Sciatic nerve (tissue), 2 donors: ENCODE measurements at places on chromosomes 1 and 21.

DNA sequence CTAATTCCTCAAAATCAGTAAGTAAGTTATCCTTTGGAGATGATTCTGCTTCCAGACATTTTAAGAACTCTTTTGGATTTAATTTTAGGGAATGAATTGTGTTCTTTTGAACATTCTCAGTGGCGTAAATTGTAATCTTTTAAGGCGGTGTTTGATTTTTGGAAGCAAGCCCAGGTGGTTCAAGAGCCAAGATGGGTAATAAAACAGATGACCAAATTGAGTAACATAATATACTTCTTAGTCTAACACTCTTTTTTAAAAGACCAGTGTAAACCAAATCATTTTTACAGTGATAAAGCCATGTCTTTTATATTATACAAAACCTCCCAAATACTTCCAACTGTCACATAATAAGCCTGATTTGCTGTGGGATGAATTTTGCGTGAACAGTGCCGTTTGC is 133.8 kb downstream of the LRRC40 start:
- DNase-seq = no peak

DNA sequence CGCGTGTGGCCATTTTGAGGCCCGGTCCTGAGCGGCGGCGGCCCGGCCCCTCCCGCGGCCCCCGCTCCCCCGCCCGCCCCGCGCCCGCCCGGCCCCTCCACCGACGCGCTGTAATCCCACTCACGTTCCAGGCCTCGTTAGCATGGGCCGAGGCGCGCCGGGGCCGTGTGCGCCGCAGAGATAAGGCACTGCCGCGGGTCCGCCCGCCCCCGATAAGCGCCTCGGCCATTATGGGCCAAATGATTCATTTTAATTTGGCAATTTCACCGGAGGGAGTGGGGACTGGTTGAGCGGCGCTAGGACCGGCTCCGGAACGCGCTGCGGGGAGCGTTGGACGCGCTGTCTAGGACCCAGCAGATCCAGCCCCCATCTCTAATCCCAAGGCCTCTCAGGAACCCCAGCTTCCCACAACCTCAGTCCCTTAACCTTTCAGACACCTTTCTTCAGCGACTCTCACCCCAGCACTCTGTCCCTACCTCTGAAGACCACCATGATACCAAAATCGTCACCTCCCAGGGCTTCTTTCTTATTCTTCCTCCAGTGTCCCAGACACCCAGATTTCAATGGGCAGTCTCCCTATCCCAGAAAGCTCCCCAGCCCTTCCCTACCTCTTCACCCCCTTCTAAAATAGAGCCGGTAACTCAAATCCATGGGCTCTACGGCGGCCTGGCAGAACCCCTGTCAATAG is at the start of gene TAL1:
Gene TAL1 (minus strand): TSS at position 39 of the 688 bp plus-strand sequence. CDS start 6,337 bp downstream, outside the sequence.
- DNase-seq = no peak

- DNase-seq = no peak
These were observed 45.2 kb downstream of the TMCO4 start for GRCh38 chr1:19754482-19754881.

DNA sequence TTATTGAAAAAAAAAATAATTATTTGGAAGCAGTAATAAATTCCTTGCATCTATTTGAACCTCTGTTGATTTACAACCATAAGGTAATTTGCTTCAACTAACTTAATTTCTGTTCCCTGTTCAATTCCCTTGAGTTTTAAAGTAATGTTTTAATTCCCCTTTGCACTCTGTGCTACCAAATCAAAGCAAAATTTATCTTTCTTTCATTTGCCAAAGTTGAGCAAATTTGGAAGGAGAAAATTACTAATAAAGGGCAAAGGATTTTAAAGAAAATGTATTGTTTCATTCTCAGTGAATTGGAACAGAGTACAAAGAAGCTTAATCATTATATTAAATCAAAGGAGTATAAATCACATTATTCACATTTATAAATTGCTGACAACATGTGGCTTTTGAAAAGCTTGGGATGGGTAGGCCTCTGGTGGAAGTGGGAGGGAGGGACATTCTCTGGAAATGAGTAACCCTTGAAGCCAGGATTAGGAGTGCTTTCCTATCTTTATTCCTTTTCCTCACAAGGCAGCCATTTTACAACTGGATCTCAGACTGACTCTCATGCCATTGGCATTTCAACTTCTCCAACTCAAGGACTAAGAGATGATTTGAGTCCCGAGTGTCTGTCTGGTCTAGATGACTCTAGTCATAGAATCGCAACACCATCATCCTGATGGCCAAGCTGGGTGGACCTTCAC is 331.6 kb upstream of the DUSP10 start:
- no peak for DNase-seq

DNA sequence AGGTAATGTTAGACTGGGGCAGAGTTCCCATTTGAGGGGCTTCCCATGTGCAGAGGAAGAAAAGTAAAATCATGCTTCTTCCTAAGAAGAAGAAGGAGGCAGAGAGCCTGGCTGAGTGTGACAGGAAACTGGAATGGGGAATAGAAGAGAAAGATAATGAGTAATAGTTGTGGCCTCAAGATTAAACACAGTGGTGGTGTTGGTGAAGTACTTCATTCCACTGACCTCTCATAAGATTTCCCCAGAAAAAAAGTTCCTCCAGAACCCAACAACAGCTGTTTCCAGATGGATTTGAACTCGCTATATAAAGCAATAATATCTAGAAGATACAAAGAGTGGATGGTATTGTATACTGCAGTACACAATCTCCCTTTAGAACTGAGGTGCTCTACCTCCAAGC is 13.0 kb downstream of the RGS1 start:
- DNase-seq = no peak

DNA sequence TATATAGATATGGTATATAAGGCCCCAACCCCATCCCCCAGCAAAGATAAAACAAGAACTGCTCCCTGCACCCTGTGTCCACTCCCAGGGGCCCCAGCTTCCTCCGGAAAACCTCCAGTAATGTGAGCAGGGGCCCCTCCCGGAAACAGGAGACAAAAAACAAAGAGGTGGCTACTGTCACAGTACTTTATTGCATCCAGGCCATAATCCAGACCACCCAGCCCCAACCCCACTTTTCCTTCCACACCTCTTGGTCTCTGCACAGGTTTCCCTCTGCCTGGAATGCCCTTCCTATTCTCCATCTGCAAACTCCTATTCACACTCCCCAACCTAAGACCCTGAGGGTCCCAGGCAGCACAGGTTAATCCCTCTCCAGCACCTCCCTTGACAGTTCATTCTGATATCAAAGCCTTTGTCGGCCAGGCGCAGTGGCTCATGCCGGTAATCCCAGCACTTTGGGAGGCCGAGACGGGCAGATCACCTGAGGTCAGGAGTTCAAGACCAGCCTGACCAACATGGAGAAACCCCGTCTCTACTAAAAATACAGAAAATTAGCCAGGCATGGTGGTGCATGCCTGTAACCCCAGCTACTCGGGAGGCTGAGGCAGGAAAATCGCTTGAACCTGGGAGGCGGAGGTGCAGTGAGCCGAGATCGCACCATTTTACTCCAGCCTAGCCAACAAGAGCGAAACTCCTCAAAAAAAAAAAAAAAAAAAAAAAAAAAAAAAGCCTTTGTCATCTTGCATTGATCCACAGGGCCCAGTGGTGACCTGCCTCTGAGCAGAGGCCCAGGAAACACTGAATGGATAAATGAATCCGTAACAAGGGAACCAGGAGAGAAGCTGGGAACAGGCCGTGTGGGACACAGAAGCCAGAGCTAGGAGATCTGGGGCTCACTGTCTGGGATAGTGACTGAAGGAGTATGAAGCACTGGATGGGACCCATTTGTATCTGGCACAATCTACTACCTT is 2.3 kb upstream of the AUNIP start:
- no peak for DNase-seq
